ENCODE measurements at places on chromosomes 3 and 15.

DNA sequence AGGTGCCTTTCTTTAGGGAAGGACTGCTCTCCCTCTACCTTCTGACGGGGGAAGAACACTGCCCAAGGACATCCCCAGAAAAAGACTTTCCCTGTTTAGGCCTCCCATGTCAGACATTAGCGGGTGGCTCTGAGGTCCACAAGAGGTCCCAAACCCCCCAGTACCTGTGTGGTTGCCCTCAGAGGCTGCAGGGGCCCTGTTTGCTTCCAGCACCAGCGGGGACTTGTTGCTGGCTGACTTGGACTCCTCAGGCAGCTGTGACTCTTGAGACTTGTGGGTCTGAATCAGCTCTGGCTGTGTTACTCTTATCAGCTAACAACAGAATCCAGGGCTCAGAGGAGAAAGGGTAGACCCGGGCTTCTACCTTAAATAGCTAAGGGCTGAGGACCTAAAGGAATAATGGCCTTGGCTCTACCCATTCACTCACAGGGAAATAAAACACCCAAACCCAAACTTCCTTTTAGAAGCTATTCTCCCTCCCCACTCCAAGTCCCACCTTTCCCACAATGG, 39.2 kb downstream of the SEMA3G start:
- no peak for DNase-seq

GRCh38 chr15:91113030-91113429, 13.0 kb downstream of the SV2B start:
- no peak for DNase-seq

- no peak for DNase-seq
These were observed 461.3 kb downstream of the AGBL1 start for GRCh38 chr15:86540840-86541467.

DNA sequence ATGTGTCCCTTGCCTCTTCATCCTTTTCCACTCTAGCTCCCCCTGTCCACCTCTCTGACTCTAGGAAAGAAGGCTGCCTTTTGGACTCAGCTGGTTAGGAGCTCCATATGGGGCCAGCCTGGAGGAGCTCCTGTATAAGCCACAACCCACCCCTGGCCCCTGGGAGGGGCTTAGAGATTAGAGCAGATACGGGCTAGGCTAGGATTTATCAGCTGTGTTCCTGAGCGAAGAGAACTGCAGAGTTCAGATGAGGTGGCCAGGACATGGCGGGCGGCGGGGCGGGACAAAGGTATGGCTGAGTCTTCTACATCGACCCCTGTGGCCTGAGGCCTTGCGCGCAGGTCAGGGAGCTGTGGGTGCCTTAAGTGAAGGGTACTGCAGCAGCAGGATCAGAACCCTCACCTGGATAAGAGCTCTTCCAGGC, 7.9 kb downstream of the NBEAL2 start:
- DNase-seq: no peak

GRCh38 chr3:70264122-70264780, 48.2 kb downstream of the MDFIC2 start:
- peak; percentile 1 for DNase-seq

DNA sequence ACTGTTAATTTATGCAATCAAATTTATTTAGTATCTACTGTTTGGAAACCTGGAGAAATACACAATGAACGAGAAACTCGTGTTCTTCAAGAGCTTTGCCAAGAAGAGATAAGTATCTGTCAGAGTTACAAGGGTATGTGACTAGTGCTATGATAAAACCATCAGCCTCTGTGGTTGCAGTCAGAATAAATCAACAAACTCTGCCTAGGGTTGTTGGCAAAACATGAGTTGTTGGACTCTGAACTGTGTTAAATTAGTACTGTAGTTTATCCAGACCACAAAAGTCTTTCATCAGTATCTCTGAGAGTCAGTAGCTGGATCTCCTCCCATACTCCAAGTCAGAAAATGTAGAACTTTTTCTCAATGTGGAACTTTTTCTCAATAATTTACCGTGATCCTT, 918.4 kb downstream of the NAALADL2 start:
- DNase-seq: no peak

GRCh38 chr15:67531379-67531914, 10.5 kb downstream of the C15orf61 start:
- no peak for DNase-seq

DNA sequence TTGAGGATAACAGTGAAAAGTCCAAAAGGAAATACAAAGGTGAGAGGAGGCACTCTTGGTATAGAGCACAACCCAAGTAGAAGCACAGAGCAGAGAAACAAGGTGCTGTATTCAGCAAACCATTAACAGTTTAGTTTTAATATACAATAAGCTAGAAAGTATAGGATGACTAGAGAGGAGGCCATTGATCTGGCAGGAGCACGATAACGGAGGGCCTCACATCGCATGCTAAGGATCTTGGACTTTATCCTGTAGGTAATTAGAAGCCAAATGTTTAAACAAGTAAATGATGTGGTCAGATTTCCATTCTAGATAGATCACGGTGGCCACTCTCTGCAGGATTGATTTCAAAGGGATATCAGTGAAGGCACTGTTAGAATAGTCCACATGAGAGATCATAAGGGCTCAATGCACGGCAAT, 935.0 kb downstream of the ROBO1 start:
- no peak for DNase-seq

- no peak for DNase-seq
These were observed 376.1 kb upstream of the CFAP20DC start for GRCh38 chr3:59425942-59426341.

GRCh38 chr15:91944331-91944730, 90.8 kb downstream of the SLCO3A1 start:
- no peak for DNase-seq

GRCh38 chr15:88805031-88805780, 2.0 kb downstream of the ACAN start:
- peak; percentile 12 for DNase-seq

GRCh38 chr3:104892044-104892443, 474.7 kb upstream of the ALCAM start:
- no peak for DNase-seq

DNA sequence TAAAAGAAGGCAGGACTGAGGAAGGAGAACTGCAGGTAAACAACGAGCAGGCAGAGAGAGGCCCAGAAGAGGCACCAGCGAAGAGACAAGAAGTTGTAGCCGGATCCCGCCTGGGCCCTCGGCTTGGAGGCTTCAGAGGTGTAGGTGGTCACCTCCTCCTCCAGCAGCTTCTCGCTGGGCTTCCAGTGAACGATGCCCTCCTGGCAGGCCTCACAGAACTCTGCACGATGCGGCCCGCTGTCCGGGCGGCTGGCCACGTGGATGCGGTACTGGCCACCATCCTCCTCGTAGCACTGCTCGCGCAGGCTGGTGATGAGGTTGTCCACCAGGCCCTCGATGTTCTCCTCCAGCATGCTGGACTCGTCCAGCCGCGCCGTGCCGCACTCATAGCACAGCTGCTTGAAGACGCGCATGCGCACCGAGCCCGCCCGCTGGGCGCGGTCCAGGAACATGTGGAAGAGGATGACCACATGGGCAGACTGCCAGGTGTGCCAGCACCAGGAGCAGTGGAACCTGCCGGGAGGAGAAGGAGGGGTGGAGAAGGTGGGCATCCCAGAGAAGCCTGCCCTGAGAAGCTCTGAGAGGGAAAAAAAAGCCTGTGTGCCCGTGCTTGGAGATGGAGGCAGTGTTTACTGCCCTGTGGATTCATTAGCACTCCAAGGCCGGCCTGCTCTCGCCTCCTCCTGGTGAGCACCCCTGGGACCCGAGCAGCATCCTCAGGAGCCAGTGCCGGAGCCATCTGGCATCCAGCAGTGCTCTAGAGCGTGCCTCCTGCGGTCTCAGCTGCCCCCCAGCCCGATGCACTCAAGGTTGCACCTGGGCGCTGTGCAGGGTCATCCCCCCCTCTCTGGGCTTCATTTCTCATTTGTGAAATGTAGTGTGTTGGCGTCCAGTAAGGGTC, 3.6 kb downstream of the RTP2 start:
- no peak for DNase-seq

DNA sequence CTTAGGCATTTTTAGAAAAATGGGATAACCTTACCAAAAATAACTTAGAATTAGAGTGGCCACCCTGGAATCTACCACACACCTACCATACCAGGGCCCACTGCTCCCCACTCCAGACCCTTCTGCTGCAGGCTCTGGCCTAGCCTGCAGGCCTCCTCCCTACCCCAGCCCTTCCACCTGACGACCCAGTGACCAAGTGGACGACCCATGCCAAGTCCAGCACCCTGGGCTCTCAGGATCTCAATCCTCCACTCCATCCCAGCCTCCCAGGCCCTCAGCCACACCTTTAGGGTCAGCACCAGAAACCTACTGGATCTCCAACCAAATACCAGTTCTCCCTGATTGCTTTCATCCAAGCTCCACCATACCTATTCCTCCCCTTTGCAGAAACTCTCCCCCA, 145.8 kb downstream of the TPRA1 start:
- no peak for DNase-seq

- no peak for DNase-seq
These were observed 1.2 kb upstream of the HGD start for GRCh38 chr3:120683213-120683612.

DNA sequence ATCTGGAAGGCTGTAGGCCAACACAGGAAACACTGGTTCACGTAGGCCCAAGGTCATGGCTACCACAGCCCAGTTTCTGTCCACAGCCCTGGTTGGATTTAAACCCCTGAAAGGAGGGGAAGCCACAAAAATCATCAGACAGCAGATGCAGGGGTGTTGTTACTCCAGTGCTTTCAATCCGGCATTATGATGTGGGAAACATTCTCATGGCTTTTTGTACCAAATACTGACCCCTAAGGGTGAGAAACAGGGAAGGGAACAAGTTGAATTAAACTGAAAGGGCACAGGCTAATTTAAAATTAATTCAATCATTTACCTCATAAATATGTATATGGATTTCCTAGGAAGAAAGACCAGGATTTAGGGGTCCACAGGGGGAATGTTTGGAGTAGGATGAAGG, 375.6 kb downstream of the CTNNB1 start:
- no peak for DNase-seq

DNA sequence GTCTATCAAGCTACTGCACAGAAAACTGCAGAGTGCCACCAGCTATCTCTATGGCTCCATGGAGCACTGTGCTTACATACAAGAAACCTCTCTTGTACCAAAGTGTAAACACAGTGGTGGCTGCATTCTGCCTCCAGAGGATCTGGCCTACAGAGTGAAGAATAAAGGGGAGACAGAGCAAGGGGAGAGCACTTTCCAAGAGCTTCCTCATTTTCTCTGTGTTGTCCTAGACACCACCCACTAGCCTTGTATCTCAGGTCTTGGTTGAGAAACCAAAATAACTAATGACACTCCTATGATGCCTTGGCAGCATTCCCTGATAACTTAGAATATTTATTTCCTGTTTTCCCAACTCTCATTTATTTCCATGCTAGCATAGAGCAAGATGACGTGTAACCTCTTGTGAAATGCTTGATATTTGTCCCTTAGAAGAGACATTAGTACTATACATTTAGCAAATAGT, 56.9 kb upstream of the PHLDB2 start:
- DNase-seq: peak; percentile 54

DNA sequence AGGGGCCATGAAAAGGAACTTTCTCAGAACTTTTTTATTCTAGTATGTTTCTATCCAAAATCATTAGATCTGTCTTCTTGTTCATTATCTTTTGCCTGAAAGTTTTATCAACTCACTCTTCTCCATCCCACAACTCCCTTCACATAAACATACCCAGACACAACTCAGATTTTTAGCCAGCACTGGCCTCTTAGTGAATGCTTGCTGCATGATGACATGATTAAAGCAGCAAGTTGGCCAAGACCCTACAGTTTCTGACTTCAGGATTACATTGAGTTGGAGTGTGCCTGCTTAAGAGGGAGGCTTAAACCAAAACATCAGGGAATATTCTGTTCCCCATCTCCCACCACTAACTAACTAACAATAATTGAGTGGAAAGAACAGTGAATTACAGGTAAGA, 38.1 kb downstream of the PLSCR2 start:
- DNase-seq: no peak

DNA sequence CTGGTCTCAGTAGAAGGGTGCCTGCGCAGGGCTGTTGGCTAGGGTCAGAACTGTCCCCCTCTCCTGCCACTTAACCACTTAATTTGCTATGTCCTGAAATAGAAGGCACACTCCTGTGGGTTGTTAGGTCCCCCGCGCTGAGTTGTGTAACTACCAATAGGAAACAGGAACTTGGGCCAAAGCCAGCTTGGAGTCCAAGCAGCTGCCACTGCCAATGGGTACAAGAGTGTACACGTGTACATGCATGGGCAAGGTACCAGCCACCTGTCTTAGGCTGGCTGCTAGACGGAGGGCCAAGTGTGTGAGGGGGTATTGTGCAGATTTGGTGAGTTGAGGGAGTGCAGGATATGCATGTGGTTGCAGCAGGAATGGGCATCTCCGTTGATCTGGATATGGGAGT, 29.7 kb upstream of the POLG start:
- no peak for DNase-seq

DNA sequence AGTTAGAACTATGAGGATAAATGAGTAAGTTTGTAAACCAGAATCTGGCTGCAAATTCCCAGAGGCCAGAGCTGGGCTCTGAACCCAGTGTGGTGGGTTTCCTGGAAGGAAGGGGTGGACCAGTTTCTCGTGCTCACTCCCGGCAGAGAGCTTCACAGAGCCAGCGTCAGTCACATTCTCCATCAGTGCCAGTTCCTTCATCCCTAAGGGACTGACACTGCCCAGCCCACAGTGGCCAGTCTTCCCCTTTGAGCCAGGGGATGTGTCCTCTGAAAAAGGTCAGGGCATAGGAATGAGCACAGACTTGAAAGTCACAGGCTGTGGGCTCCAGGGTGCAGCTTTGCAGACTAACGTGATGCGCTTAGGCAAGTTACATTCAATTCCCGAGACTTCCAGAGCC, 135.8 kb upstream of the HACD2 start:
- DNase-seq: no peak

- no peak for DNase-seq
These were observed 84.5 kb downstream of the ZIC1 start for GRCh38 chr3:147493666-147494065.

DNA sequence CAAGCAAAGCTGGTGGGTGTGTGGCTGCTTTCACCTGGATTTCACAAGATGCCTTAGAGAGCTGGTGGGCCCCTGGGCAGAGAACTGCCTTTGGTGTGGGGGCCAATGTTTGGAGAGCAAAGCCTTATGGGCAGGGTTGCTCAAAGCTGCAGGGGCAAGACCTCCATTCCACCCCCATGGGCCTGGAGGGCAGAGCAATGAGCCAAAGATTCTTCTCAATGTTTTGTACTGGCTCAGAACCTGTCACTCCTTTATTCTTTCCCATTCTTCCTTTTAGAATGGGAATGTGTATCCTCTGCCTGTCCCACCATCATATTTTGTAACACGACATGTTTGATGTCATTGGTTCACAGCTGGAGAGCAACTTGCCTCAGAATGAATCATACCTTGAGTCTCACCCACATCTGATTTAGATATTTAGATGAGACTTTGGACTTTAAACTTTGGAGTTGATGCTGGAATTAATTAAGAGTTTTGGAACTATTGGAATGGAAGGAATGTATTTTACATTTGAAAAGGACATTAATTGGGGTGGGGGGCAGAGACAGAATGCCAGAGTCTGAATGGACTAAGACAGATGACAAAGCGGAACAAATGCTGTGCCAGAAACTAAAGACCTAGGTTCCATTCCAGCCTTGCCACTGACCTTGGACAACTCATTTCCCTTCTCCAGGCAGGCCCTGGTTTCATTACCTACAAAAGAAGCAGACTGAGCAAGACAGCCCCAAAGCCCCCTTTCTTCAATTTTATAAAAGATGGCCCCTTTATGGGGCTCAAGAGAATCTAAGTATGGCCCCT, 72.9 kb downstream of the DAPK2 start:
- no peak for DNase-seq

All from NCI-H460 (cell line).